Hindlimb muscle (tissue), 1 donor: ENCODE measurements at places on chromosomes 13 and 19.

- DNase-seq: no peak
Observed at GRCh38 chr13:79621902-79622301, 140.9 kb downstream of the NDFIP2 start.

DNA sequence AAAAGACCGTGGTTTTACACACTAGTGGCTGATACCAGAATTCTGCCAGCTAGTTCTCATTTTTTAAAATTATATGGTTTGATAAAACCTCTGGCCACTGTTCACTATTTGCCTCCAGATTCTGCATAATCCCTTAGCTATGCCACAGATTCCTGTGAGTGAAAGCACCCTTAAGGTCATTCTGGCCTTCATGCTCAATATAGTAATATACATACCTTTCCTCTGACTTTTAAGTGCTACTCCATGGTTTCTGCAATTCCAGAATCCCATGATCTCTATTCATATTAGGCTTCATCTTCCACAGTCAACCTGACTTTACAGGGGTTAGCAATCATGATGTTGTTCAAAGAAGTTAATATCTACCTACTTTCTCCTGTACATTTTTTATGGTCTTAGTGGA, 274.1 kb upstream of the EDNRB start:
- no peak for DNase-seq

GRCh38 chr19:46736531-46737297, 9.1 kb upstream of the FKRP start:
- DNase-seq: no peak

DNA sequence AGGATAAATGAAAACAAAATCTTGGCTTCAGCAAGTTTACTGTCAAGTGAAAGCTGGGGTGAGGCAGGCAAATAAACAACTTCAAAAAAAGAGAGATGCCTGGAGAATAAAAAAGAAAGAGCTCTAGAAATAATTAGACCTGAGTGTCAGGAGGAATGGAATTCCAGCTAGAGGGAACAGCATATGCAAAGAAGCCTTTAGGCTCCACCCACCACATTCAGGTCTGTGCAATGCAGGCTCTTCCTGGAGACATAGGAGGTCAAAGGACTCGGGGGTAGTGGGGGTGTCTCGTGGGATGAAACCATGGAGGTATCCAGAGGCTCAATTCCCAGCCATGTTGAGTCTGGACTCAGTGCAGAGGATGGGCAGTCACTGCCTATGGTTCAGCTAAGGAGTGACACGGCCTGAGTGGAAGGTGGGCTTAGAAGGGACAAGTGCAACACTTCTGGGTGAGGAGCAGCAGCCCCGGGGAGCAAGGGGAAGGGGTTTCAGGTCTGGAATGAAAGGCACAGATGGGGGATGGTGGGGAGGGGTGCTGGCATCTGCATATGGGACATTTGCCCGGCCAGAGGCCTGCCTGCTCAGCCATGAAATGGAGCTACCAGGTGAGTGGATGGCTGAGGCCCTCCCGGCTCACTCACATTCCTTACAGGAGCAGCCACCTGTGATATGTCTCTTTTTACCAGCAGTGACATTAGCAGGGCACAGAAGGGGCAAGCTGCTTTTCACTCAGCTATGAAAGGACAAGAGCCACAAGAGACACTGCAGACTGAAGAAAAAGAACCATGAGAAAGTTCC, 12.3 kb downstream of the LATS2 start:
- no peak for DNase-seq

DNA sequence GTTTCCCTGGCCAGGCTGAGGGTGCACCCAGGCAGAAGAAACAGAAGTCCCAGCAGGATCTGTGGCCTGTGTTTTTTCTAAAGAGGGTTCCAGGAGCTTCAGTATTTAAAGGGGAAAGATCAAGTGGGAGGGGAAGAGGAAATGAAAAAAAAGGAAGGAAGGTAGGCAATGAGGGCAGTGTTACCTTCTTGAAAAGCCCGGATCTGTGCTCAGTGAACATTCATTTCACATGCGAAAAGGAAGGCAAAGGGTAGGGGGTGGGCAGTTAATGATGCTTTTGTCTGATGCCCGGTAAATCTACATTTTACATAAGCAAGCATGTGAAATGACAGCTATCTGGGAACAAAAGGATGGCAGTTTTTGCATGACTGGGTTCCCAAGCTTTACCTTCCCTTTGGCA, 326.2 kb downstream of the UQCRFS1 start:
- DNase-seq: no peak

DNA sequence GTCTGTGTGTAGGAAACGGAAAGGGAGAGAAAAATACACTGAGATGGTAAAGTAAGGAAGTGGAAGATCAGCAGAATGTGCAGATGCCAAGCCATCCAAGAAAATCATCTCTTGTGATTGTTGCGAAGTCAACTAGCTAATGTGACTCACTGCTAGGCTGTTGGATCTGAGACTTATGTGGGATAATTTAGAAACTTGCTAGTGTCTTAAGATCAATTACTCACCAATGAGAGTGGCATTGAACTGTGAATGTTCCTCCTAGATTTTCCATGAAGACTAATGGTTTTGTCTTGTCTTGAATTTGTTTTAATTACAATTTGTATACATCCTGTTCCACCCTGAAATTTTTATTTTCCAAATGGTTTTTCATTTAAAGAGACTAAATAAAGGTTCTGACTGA, 771.6 kb downstream of the EFNB2 start:
- DNase-seq: no peak

DNA sequence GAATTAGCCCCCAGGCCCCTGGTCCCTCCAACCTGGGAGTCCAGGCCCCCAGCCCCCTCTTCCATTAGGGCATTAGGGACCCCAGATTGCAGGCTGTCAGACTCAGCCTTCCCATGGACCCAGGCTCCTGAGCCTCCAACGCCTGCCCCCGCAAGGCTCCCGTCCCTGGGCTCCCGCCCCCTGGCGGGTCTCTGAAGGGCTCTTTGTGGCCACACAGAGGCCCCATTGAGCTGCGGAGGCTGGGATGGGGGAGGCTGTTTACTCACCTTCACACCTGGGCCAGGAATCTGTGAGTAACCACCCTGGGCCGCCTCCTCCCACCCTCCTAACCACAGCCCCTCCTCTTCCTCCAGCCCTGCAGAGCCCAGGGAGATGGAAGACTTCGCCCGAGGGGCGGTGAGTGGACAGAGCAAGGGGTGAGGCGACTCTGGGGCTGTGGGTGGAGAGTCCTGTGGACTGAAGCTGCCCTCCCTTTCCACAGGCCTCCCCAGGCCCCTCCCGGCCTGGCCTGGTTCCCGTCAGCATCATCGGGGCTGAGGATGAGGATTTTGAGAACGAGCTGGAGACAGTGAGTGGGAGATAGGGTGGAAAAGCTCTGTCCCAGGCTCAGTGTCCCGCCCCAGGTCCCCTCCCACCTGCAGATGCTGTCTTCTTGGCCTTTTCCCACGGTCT, 4.9 kb downstream of the ARHGEF1 start:
- no peak for DNase-seq

DNA sequence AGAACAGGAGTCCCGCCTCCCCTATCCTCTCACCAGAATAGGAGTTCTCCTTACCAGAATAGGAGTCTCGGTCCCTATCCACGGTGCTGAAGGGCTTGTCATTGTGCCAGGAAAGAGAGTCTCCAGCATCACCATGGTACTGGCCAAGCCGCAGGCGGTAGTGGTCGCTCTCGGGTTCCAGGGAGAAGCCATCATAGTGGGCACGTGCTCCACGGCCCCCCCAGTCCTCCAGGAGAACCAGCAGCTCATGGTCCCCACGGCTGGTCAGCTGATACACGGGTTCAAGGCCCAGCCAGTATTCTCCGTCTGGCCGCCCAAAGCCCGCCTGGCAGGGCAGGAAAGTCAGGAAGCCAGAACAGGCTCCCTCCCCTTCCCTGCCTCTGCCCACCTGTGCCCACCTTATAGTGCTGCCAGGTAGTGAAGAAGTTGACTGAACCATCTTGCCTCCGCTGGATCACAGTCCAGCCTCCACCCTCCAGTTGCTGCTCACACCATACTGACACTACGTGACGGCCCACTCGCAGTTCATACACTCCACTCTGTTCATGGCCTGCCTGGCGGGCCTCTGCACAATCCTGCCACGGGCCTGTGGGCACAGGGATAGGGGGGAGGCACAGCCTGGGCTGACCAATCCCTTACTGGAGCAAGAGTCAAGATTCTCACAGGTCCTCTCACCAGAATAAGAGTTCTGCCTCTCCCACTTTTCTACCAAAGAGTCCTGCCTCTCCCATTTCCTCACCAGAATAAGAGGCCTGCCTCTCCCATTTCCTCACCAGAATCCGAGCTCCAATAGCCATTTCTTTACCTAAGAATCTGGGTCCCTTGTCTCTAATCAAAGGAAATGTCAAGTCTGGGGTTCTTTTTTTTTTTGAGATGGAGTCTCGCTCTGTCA, 7.4 kb downstream of the SHFL start:
- DNase-seq: no peak

DNA sequence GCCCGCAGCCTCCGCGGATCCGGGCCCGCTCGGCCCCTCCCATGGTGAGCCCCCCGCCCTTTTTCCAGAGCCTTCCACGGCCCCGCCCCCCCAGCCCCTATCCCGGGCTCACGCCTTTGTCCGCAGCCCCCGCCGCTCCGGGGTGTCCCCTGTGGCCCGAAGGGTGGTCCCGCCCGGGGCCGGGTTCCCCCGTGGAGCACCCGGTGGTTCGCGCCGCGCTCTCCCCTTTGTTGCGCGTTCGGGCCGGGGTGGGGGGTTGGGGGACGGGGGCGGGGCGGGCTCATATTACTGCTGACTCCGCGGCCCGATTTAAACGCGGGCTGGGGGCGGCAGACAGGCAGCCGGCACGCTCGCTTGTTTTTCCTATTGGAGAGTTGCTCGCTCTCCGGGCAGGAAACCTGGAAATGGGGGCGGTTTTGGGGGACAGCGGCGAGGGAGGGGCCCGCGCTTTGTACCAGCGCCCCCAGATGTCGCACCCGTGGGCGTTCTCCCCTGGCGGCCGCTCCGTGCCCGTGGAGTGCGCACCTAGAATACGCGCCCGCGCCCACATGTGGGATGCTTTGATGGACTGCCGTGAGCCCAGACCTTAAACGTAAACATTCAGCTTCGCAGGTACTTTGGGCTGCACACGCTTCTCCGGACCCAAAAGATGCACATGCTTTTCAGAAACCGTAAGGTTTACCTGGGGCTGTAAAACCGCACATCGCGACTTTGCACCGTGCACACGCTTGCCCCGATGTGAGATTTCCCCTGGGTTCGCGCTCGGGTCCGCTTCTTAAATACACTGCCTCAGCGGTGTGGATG, 699 bp downstream of the PTOV1 start:
- DNase-seq: peak; percentile 46

DNA sequence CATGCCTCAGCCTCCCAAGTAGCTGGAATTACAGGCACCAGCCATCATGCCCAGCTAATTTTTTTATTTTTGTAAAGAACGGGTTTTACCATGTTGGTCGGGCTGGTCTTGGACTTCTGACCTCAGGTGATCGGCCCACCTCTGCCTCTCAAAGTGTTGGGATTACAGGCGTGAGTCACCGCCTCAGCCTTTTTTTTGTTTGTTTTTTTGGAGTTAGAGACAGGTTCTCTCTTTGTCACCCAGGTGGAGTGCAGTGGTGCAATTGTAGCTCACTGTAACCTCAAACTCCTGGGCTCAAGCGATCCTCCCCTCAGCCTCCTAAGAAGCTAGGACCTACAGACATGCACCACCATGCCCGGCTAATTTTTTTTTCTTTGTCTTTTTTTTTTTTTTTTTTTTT, 15.6 kb upstream of the NOTCH3 start:
- no peak for DNase-seq

DNA sequence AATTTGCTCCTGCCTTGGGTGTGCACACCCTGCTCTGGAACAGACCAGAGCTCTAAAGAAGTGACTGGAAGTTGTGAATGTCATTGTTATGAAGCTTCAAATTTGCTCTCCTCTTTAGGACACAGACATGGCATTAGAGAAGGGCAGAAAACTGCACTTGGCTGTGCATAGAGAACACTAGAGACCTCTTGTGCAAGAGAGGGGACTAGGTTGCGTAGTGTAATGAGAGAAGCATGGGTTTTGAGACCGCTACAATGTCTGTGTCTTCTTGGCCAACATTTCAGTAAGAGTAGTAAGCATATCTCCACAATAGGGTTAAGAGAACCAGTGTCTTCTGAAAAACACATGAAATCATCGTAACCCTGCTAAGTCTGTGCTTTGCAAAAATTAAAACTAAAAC, 423.3 kb downstream of the SPRY2 start:
- no peak for DNase-seq

- DNase-seq: no peak
Observed at GRCh38 chr13:29125934-29126424, 305.8 kb downstream of the MTUS2 start.

DNA sequence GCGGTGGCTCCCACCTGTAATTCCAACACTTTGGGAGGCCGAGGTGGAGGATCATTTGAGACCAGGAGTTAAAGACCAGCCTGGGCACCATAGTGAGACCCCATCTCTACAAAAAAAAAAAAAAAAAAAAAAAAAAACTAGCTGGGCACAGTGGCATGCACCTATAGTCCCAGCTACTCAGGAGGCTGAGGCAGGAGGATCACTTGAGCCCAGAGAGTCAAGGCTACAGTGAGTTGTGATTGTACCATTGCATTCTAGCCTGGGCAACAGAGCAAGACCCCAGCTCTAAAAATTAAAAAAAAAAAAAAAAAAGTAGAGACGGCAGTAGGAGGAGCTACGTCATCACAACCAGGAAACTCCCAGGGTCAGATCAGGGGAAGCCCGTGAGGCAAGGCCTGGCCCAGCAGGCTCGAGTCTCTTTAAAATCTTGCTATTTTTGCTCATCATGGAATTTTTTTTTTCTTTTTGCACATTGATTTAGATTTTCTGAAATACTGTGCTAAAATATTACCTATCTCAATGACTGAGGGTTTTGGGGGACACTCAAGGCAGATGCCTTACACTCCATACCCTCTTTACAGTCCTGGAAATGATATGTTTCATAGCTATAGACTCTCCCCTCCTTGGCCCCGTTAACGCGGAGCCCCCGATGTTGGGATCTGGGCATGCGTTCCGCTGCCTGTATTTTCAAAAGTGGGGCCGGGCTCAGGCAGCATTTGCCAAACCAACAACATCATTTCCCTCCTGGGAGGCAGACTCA, 44.4 kb upstream of the USE1 start:
- no peak for DNase-seq

- DNase-seq: no peak
Observed at GRCh38 chr19:46392252-46392801, 21.0 kb downstream of the CCDC8 start.

GRCh38 chr19:919199-920050, 2.3 kb downstream of the KISS1R start:
- DNase-seq: no peak

DNA sequence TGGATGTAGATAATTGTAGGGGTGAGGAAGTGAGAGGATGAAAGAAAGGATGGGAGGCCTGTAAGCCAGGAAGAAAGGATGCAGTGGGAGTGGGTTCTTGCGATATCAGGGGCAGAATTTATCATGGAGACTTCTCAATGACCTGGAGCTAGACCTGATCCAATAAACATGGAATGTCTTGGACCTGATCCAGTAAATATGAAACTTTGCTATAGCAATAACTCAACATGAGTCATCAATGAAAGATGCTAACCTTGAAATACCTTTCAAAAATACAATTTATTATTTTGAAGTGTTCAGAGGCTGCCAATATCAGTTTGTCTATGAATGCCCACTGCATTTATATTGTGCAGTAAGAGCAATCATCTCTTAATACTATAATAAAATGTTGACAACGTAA, 279.5 kb downstream of the POU4F1 start:
- DNase-seq: no peak
